Umbilical cord (tissue), 2 donors: ENCODE measurements at places on chromosomes 6 and 20. TPM values are rescaled to one million over a fixed set of nuclear protein-coding genes. Genes with fewer than 3 reads are reported as not detected.

- no peak for DNase-seq
These were observed 266.5 kb downstream of the C6orf118 start for GRCh38 chr6:165042912-165043311.

DNA sequence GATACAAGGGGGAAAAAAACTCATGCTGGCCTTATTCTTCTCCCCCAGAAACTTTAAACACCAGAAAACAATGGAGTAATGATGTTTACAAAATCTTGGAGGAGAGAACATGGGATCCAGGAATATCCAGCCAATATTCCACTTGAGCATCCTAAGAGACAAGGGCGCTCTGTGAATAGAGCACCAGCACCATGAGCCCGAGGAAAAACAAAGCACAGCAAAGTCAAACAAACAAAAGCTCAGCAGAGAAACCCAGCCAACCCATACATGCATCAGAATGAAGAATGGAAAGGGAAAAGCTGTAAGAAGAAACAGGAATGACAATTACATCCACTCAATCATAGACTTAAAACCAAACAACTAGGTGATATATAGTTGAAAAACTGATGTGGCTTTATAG is 4.6 kb upstream of the NAA20 start:
- DNase-seq: no peak

GRCh38 chr6:122069932-122070331 is 329.5 kb upstream of the HSF2 start:
- no peak for DNase-seq

DNA sequence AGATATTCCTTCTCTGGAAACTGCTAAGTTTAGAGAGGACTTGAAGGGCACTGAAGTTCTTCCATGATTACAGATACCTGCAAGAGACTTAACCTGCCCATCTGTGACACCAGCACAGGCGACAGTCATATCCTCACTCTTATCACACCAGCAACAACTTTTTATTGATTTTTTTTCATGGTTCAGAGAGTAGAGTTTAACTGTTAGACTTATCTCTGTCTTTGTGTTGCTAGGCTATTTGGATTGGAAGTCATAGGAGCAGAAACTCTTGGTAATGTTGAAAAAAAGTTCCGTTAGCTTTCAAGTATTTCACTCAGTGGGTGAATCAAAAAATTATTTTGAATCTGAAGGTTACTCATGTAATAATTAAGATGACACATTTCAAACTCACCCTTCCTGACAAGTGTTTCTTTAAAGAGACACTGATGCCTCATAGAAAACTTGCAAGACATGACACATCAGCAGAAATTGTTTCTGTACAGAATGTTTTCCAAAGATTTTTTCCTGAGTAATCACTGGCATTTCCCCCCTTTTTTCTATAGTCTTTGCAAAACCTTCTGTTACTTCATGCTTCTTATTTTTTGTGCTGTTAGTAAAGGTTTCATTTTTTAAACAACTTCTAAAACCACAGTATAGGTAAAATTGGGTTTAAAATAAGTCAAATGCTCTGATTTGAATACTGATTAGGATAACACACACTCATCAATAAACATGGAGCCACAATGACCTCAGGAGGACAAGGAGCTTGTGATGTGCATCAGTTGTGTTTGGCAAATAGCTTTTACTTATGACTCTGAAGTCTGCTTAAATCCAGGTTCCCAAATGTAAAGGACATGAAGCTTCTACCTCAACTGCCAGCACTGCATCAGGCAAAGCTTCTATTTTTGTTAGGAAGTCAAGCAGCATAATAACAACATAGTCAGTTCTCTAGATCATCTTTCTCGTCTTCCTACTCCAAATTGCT is 252.9 kb upstream of the MAN1A1 start:
- peak; percentile 28 for DNase-seq

DNA sequence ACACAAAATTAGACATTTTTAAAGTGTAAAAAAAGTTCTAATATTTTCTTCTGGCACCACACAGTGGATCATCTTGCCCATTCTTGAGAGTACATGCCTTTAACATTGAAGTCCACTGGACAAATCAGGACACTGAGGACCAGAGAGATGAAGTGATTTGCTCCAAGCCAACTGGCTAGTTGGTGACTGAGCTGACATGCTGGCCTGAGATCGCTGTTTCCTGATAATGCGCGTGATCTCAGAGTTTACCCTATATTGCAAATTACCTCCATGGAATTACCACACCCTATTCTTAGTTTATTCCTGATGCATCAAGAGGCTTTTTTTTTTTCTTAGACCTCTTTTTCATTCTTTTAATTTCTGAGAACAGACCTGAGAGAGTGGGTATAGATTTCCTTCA is 432.8 kb downstream of the CD83 start:
- DNase-seq: no peak

- peak; percentile 39 for DNase-seq
These were observed 313.6 kb upstream of the OPRM1 start for GRCh38 chr6:153725456-153725855.

DNA sequence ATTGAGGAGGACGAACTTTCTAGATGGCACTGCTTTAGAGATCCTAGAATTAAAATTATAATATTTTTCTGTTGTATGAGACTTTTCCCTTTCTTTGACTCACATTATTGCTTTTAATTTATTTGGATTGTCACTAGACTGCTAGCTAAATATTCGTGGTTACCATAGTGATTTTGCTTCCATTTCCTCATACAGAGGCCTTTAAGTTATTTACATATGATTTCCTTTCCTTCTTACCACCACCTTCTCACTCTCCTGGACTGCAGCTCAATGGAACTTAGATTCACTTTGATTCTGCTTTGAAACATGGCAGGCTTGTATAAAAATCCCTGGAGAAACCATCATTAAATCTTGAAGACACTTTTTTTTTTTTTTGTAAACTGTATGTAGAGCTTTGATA is 222.9 kb downstream of the LAMA2 start:
- DNase-seq: no peak

The GGTLC1 gene
- total RNA-seq: not detected

The POM121L2 gene
- not detected for total RNA-seq

The MLIP gene
- 2.9 TPM for total RNA-seq
